ENCODE measurements at places on chromosomes 6 and 20.

DNA sequence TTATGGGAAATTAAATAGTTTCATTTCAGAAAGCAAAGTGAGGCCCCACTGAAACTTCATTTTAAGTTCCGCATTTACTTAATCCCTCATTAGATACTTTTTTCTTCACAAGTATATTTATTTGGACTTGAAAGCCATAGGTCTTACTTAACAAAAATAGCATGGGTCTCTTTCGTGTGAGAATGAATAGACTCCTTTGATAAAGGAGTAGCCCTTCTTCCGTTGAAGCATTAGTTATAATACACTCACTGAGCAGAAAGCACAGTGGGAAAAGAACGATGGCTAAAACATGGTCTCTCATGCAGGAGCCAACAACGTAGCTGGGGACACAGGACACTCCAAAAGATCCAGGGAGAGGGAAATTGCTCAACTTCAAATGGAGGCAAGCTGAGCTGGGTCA is 130.4 kb downstream of the SLC23A2 start:
- DNase-seq = no peak

GRCh38 chr6:28323813-28324424 is 12.0 kb downstream of the ZSCAN31 start:
- DNase-seq = no peak

DNA sequence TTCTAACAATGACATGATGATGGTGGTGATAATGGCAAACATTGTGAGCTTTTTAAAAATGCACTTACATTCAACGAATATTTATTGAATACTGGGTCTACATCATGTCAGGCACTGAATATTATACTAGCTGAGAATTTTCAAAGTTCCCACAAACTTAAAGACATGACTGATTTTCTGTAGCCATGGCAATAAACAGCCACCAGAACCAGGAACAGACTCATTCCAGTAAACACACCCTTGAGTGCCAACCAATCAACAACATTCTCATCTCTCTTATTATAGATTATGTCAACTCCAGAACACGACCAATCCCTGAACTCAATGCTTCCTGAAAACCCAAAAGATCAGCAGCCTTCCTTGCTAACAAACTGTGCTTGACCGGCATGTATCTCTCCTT is 212.4 kb upstream of the RUNX2 start:
- DNase-seq = no peak

DNA sequence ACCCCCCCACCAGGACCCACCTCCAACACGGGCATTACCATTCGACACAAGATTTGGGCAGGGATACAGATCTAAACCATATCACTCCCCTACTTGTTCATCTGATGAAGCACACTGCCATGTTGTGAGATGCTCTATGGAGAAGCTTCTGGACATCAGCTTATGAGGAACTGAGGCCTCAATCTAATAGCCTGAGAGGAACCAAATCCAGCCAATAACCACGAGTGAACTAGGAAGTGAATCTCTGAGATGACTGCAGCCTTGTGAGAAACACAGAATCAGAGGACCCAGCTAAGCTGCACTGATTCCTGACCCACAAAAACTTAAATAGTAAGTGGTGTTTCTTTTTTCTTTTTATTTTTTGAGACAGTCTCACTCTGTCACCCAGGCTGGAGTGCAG is 21.6 kb upstream of the ZBTB2 start:
- no peak for DNase-seq

DNA sequence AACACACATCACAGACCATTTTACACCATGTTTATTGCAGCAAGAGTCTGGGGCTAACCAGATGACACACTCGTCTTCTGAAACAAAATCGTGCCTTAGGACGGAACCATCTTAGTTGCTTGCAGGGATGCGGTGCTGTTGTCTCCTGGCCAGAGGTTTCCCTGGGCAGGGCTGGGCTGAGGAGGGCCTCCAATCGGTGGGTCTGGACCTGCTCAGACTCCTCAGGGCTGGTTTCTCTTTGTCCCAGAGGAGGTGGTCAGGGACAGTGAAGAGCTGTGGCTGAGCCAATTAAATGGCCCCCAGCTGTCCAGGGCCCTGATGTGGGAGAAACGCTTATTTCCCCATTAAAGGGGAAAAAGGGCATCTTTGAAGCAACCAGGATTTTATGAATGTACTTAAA is 117.6 kb downstream of the SLC24A3 start:
- no peak for DNase-seq

- no peak for DNase-seq
These were observed 166.6 kb downstream of the KHDC1L start for GRCh38 chr6:73058736-73059135.

- no peak for DNase-seq
These were observed 501.0 kb upstream of the MARCKS start for GRCh38 chr6:113356139-113356538.

GRCh38 chr6:167696296-167696695 is 130.4 kb upstream of the AFDN start:
- no peak for DNase-seq

- DNase-seq = peak; percentile 71
These were observed 12.1 kb upstream of the OCSTAMP start for GRCh38 chr20:46562373-46563169.

DNA sequence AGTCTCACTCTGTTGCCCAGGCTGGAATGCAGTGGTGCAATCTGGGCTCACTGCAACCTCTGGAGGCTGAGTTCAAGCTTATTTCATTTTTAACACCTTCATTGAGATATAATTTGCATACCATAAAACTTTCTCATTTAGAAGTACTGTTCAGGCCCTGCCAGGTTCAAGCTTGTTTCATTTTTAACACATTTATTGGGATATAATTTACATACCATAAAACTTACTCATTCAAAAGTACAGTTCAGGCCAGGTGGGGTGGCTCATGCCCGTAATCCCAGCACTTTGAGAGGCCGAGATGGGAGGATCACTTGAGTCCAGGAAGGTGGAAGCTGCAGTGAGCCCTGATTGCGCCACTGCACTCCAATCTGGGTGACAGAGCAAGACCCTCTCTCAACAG is 5.5 kb downstream of the OR2B6 start:
- DNase-seq = no peak

DNA sequence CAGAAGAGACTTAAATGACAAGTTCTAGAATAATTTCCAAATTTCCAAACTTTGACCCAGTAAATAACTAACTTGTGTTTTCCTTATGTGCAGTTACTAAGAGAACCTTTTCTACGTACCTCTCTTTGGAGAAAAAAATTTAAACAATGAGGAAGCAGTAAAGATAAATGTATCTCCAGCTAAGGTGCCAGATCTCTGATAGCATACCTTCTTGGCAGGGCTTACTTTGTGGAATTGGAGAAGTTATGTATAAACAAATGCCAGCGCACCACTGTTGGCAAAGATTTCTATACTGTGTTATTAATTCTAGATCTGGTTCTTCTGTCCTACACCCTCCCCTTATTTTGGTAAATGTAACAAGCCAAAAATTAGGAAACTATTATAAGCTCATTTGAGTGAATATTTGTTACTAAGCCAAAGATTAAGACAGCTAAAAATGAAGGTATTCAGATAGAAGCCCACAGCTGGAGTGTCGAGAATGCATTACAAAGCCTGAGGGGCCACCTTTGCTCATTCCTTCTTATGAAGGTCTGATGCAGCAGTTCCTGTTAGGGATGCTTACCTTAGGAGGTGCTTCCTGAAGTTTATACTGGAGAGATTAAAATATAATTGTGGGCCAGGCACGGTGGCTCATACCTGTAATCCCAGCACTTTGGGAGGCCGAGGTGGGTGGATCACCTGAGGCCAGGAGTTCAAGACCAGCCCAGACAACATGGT is 373.1 kb upstream of the SOX4 start:
- no peak for DNase-seq

GRCh38 chr6:80940571-80940970 is 811.9 kb downstream of the TENT5A start:
- DNase-seq = no peak

DNA sequence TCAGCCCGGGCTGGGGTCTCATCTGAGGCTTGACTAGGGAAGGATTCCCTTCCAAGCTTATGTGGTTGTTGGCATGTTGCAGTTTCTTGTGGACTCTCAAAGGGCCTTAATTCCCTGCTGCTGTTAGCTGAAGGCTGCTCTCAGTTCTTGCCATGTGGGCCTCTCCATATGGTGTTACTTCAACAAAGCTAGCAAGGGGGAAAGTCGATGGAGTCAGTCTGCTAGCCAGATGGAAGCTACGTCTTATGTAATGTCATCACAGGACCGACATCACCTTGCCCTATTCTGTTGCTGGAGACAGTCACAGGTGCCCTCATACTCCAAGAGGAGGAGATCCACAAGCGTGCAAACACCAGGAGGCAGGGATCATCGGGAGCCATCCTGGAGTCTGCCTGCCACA is 43.3 kb upstream of the ARMC2 start:
- DNase-seq = no peak

DNA sequence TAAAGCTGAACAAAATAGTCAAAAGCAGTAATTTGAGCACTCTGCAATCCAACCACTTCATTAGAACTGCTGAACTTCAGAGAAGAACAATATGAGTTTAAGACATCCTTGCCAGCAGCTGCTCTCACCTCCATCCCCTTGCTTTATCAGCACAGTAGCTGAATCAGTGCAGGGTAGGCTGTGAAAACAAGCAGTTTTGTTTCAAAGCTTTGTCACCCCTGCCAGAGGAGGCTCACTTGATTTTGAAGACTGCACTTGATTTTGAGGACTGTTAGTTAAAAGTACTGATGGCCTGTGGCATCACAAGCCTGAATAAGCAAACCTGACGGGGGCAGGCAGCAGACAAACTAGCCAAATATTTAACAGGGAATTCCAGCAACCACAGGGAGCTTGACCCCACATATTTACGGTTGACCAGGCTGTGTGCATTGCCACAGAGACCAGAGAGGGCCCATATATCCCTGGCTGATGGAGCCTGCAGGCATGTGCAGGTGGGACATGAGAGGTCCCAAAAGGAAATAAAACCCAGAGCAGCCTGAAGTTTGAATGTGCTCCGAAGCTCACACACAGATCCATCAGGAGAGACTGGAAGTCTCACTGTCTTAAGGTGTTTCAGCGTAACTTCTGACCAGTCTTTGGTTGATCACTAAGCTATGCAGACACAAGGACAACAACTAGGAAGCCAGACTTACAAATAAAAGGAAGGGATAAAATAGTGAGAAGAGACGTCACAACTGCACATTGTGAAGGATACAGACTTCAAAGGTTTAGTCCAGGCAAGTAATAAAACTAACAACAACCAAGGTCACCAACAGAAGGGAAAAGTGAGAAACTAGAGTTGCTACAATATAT is 97.4 kb downstream of the PDSS2 start:
- no peak for DNase-seq

DNA sequence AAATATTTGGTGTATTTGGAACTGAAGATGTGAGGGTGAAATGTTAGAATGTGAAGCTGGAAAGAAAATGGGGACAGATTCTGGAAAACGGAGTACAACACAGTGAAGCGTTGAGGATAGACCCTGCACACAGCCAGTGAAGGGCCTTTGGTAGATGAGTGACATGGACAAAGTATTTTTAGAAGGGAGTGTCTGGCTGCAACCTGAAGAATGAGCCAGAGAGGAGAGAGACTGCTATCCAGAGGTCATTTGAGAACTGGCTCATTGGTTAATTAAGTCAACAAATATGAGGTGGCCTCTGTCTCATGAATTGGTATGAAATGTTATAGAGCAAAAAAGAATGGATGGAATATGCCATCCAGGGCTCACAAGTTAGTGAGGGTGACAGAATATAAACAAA is 310.5 kb downstream of the PACRG start:
- DNase-seq = no peak

DNA sequence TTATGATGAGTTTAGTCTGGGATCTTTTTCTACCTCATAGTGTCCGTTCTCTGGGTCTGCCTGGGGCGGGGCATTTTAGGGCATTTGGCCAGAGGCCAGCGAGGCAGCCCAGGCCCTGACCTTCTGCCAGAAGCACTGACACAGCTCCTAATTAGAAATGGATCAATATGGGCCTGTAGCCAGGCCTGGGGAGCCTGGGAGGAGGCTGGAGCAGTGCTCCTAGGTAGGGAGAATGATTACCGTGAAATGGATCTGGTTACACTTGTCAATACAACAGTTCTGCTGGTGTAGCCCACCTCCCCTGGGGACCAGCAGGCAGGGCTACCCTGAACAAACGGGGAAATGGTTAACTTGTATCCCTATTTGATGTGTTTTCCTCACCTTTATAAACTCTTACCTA is 23.0 kb downstream of the RALY start:
- DNase-seq = no peak

DNA sequence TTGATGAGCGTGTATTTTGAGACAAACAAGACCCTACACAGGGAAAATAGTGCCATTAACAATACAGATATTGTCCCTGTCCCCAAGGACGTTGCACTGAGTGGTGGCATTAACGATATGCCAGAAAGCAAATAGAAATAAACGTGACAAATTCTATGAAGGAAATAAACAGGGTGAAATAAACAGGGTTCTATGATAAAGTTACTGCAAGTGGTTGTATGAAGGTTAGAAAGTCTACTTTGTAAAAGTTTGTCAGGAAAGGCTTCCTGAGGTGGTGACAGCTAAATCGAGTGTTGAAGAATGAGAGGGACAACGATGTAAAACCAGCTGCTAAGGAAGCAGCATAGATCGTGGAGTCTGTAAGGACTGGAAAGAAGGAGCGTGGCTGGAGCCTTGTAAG is 380.2 kb downstream of the LAMA2 start:
- DNase-seq = no peak

DNA sequence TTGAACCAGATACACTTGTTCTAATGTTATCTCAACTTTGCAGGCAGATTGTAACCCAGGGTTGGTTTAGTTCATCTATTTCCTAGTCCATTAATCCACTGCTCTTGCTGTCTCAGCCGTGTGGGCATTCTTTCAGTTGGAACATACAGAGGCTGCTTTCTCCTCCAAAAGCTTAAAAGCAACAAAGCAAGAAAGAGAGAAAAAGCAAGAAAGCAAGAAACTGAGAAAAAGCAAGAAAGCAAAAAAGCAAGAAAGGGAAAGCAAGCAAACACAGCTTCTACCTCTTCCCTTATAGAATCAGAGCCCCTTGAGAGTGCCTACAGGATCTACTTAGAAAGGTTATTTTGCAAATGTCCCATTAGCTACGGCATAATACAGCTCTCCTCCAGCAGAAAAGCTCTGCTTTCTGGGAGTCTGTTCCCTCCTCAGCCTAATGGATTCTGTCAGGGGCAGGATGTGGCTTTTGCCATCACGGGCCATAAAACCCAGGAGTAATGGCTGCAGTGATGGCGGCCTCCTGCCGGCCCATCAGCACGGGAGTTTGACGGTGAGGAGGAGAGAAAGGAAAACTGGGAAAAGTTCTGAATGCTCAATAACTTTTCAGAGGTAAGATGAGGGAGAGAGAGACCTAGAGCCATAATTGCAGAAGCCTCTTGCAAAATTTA is 156.8 kb upstream of the JARID2 start:
- DNase-seq = no peak

DNA sequence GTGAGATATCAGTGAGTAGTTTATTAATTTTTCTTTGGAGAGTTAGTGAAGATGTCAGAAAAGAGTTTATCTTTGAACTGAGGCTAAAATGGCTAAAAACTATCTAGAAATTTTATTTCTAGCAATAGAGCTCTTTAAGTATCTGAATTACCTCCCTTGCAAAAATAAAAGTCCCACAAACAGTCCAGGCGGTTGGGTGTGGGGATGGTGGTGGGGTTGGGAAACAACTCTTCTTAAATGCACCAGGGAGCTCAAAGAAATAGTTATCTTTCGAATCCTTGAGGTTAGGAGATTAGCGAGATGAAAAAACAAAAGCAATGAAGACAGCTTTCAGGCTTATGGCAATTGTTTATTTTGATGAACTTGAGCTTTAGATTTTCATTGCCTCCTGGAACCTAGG is 1299.1 kb upstream of the ADGRB3 start:
- DNase-seq = no peak

- DNase-seq = no peak
These were observed 215.4 kb upstream of the THBS2 start for GRCh38 chr6:169469028-169469427.

GRCh38 chr6:170459451-170459850 is 93.7 kb downstream of the PSMB1 start:
- DNase-seq = no peak
